ENCODE measurements at places on chromosomes 11 and 22. TPM values are rescaled to one million over a fixed set of nuclear protein-coding genes. Genes with fewer than 3 reads are reported as not detected.

DNA sequence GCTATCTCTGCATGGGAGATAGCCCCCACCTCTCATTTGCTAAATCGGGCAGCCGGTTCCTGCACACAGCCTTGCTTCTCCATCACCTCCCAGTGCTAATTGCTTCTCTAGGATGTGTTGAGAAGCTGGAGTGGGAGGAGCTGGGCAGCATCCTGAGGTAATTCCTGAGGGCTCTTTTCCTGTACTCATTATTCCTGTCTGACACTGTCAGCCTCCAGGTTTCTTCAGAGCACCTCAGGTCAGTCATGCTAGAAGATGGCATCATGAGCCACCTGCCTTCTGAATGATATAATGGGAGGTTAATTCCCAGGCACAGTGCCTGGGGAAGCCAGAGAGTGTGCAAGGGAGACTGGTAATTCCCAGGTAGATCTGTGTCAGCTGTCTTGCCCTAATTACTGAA is 133.0 kb downstream of the RAB38 start:
- DNase-seq = no peak

DNA sequence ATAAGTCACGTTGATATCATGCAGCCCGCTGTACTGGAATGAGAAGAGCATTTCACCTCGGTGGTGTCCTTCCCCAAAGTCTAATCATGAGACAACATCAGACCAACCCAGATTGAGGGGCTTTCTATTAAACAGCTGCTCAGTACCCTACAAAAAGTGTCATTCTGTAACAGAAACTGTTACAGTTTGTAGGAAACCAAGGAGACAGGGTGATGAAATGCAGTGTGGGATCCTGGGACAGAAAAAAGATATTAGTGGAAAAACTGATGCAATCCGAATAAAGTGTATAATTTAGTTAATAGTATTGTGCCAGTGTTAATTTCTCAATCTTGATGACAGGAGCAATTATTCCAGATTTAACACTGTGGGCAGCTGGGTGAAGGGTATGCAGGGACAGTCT is 128.0 kb downstream of the MICAL2 start:
- no peak for DNase-seq

- DNase-seq = no peak
Measured at GRCh38 chr11:103683576-103683975, 352.9 kb upstream of the DDI1 start.

- DNase-seq = peak; percentile 45
Measured at GRCh38 chr11:113906038-113906437, 1.4 kb downstream of the HTR3B start.

DNA sequence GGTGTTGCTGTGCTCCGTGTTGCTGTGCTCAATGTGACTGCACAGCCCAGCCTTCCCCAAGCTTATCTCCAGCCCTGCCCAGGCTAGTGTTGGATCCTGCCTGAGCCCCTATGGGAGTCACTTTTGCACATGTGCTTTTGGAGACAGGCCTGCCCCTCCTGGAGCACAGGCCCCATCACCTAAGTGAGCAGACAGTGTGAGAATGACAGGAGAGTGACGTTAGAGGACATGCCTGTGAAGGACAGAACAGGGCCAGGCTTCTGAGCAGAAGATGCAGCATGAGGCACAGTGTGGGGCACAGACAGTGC is 36.6 kb upstream of the SUSD2 start:
- no peak for DNase-seq

- DNase-seq = peak; percentile 24
Measured at GRCh38 chr11:17351510-17352176, at the start of gene NCR3LG1. Gene NCR3LG1, plus strand, starts transcription at chr11:17351800. Its CDS starts 170 bp downstream, at chr11:17351970.

DNA sequence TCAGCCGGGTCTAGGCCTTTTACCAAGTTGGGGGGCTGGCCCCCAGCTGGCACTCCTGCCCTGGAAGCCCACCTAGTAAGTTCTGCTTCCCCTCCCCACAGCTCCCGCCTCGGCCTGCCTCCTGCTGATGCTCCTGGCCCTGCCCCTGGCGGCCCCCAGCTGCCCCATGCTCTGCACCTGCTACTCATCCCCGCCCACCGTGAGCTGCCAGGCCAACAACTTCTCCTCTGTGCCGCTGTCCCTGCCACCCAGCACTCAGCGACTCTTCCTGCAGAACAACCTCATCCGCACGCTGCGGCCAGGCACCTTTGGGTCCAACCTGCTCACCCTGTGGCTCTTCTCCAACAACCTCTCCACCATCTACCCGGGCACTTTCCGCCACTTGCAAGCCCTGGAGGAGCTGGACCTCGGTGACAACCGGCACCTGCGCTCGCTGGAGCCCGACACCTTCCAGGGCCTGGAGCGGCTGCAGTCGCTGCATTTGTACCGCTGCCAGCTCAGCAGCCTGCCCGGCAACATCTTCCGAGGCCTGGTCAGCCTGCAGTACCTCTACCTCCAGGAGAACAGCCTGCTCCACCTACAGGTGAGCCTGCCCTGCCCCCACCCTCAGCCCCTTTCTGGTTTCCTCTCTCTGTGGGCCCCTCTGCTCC is 7.3 kb downstream of the RTN4RL2 start:
- DNase-seq = no peak

Gene TH
- 2.5 TPM for total RNA-seq
